Right hindlimb (tissue), 1 donor: ENCODE measurements at places on chromosomes 2 and 18.
A peak's percentile ranks its signal among the peaks of the same experiment; 100 is the strongest.

GRCh38 chr2:108377401-108377800 lies 353 bp upstream of the SULT1C4 start:
- DNase-seq: no peak

- DNase-seq: no peak
Measured at GRCh38 chr2:165149439-165149838, 54.4 kb downstream of the SCN3A start.

- DNase-seq: peak; percentile 59
Measured at GRCh38 chr18:9683418-9684396, 24.4 kb upstream of the RAB31 start.

- no peak for DNase-seq
Measured at GRCh38 chr2:8265476-8266226, 416.2 kb upstream of the ID2 start.

DNA sequence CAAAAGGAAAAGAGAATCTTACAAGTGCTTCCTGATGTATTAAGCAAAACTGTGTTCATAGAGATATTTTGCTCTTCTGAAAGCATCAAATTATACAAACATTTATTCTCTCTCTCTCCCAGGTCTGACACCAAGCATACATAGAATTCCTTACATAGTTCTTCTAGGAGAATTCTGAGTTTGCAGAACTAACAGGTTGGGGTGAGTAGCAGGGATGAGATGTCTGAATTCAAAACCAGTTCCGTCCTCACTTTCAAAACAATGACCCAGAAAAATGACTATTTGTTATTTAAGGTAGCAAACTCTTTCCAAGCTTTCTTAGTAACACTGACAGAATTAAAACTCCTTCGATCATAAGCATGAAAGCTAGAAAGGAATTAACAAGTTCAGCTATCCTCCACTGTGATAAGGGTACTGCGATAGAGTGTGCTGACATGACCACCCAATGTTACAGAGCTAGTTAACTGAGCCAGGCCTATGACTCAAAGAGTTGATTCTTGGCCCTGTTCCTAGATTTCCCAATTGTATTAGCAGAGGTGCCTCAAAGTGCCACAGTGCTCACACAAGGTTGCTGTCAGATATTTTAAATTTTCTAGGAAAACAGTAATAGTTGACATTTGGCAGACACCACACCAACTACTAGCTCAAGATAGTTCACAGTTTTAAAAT lies 85.8 kb upstream of the SETBP1 start:
- no peak for DNase-seq

- DNase-seq: no peak
Measured at GRCh38 chr2:235619544-235619943, 125.7 kb downstream of the AGAP1 start.

GRCh38 chr18:29883114-29883513 lies 1159.4 kb downstream of the DSC3 start:
- no peak for DNase-seq

DNA sequence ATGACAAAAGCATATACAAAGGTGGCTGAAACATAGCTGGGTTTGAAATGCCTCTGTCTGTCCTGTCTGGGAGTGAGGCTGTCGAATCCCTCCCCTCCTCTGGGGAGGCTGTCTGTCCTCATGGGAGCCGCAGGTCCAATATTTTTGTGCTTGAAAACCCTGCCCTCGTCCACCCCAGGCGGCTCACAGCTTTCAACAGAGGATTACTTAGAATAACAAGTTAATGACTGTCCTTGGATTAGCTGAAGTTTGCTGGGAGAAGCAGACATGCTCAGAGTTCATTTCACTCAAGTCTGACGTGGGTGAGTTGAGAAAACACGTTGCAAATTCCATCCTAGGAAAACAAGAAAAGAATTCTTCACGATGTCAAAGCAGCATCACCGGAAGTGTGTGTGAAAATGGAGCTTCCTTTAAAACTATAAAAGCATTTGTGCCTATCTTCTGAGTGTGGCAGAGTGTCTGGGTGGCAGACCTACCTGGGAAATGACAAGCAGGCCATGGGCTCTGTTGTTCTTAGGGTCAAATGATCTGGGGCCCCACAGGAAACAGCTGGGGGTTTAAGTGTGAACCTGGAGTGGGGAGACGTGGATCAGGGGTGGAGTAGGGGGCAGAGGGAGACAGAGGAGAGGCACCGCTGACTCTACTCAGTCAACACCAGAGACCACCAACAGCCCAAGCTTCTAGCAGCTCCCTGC lies 77.1 kb downstream of the DDX1 start:
- DNase-seq: no peak

GRCh38 chr2:11784747-11785610 lies 38.5 kb downstream of the LPIN1 start:
- DNase-seq: peak; percentile 83

GRCh38 chr2:203719456-203720410 lies 13.3 kb downstream of the CD28 start:
- DNase-seq: no peak

- no peak for DNase-seq
Measured at GRCh38 chr2:16862471-16862870, 196.8 kb upstream of the CYRIA start.

- DNase-seq: no peak
Measured at GRCh38 chr18:51229328-51229727, 31.8 kb upstream of the MEX3C start.

DNA sequence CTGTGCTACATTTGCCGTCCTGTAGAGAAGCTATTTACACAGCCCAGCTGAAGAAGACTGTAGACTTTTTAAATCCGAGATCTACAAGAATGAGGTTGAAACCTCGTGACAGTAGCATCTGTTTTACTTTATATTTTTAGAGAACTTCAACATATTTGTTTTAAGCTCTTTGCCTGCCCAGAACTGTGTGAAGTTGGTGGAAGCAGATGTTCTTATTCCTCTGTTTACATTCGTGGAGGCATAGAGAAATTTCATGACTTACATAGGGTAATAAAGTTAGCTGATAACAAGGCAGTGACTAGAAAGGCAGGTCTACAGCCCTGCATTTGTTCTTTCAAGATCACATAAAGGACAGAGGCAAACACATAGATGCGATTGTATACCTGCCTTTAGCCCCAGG lies 47.0 kb upstream of the MAP3K20 start:
- DNase-seq: no peak

GRCh38 chr18:78641689-78642231 lies 337.9 kb upstream of the SALL3 start:
- DNase-seq: no peak

GRCh38 chr2:12334412-12334966 lies 382.2 kb upstream of the TRIB2 start:
- no peak for DNase-seq

DNA sequence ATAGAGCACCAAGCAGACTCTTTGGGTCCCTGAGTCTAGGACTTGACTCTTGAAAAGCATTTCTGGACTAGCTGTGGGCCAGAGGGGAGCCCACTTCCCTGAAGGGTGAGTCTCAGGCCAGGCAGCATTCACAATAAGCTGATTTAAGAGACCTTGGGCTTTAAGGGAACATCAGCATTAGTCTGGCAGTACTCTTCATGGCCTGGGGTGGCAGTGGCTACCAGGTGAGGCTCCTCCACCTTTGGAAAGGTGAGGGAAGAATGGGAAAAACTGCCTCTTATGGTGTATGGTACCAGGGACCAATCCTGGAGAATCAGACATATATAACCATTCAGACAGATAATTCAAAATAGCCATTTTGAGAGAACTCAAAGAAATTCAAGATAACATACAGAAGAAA lies 599.9 kb upstream of the POU3F3 start:
- DNase-seq: no peak

DNA sequence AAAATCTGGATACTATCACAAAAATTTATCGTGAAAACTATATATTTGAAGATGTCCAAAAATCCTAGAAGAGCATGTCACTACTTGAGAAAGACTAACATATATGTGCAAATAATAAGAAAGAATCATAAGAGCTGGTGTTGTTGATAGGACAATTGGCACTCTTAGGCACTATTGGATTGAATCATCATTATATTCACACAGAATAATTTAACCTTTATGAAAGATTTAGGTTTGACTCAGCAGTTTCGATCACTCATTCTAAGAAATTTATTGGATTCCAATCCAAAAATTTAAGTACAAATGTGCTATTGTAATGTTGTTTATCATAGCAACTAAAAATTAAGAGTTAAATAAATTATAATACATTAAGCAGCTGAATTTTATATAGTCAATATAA lies 503.6 kb downstream of the SPAG16 start:
- no peak for DNase-seq

- no peak for DNase-seq
Measured at GRCh38 chr2:57084697-57085281, 901.0 kb downstream of the CCDC85A start.

DNA sequence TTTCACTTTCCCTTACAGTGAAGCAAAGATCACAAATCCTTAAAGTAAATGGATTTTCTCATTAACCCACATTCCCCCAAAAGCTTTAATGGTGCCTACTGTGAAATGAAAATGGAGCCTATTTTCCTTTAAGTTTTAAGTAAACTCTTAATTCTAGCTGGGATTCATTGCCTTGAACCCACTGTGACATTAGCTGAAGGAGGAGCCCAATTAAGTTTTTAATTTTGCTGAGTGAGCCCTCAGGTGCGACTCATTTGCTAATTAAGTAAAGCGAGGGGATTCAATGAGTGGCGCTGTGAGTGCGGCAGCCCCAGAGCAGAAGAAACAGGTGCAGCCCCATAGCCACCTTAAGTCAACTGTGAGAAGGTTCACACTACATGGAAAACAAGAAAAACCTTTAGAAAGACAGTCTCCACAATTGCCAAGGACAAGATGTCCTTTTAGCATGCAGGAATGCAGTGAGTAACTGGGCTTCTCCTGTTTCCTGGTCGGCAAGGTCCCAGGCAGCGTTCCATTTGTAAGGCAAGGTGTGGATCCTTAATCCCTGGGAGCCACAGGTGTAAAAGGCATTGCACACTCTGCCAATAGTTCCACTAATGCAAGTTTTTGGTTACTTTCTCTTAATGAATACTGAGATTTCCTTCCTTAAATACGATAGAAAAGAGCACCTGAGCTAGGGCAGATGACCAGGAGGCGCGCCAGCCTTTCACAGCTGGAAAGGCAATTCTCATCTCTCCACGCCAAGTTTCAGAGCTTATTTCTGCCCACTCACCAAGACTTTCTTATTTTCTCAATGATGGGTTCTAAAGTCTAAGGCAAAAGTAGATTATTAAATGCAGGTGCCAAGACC lies 87.7 kb downstream of the TMEM18 start:
- peak; percentile 54 for DNase-seq

- no peak for DNase-seq
Measured at GRCh38 chr2:212451786-212452231, 86.8 kb downstream of the ERBB4 start.

DNA sequence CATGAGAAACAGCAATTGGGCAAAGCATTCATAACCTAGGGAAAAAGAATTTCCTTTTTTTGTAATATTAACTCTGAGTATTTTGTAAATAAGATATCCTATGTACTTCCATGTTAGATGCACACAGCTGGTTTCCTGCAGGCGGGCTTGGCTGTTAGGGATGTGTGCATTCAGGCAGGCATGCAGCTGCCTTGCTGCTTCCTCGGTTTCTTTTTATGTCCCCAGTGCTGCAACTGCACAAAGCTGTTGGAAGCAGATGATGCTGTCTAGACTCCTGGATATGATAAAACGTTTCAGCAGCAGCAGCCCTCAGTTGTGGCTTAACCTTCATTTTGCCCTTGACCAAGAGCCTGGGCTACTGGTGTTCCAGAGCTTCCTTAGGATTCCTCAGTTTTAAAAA lies 89.4 kb upstream of the EML6 start:
- peak; percentile 47 for DNase-seq

GRCh38 chr2:19288291-19288690 lies 70.1 kb downstream of the OSR1 start:
- no peak for DNase-seq

DNA sequence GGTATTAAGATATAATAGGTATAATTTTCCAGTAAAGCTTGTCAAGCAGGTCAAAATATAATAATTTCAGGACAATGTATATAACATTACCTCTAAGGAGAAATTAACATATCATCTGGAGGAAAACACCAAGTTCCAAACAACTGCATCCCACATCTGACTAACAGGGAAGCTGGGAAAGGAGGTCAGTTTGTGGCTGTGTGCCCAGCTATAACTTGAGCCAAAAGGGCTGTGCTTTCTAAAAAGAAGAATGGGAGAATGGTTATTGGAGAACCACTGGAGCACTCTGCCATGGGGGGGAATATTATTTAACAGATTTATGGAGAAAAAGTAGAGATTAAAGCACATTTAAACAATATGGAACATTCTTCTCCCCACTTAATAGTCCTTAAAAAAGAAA lies 390.6 kb upstream of the PKDCC start:
- DNase-seq: peak; percentile 64

DNA sequence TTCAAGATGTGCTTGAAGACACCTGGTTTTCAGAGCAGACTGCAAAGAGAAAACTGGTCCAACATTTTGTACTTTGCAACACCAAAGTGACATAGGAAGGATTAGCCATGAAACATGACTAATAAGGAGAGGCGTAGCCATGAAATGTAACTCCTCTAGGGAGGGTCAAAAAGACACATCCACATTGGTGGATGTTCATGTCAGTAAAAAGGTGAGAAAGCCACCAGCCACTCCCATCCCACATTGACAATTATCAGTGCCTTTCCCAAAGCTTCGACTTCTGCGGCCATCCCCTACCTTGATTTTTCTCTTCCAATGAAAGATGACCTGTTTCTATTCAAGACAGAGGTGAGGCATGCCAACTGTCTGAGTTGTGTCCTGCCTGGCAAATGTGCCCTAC lies 223.2 kb downstream of the ALK start:
- DNase-seq: no peak

GRCh38 chr2:160332318-160332717 lies 132.2 kb upstream of the ITGB6 start:
- DNase-seq: peak; percentile 37

DNA sequence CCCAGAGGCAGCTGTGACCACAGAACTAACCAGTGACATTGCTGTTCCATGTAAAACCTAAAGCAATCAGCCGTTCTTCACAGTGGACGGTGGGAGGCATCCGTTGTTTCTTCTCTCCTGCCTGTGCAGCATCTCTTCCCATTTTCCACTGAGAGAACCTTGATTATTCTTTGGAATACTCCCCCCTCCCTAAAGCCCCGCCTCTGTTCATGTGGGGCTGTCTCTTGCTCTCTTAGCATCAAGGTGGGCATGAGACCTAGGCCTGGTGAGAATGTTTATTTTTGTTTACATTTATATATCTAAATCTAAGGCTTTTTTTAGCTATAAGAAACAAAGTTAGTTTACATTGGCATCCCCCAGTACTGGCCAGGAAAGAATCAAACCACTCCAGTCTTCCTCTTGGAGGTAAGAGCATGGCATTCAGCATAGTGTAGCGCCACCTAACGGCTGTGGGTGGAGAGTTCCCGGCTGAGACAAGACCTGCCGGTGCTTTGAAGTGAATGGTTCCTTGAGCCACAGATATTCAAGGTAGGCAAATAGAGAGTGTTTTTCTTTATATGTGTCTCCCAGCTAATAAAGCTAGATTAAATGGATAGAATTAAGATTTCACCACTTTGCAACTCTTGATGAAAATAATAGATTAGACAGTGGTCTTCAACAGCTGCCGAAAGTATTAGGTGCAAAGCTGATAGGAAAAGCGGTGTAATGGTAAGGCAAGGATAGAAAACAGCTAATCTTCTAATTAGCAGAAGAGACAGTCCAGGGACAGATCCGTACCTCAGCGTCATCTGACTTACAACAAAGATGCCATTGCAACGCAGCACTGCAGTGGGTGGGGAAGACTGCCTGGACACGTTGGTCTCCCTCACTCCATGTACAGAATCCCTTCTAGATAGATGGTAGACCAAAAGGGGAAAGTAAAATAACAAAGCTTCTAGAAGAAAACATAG lies 219.6 kb upstream of the RAB12 start:
- DNase-seq: peak; percentile 79
